ENCODE measurements at places on chromosomes 2 and 18.

DNA sequence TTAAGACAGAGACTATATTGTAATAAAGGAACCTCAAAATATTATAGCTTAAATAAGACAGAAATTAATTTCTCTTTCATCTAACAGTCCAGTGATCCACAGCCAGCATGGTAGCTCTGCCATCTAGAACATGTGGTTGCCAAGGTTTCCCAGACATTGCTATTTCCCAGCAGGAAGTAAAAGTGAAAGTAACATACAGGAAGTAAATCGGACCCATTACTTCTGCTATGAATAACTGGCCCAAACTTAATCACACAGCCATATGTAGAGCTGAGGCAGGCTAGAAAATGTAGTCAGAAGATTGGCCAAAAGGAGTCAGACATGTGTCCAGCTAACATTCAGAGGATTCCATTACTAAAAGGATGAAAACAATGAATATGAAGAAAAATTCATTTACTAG, 71.0 kb downstream of the NOL4 start:
- no peak for DNase-seq

GRCh38 chr18:75109319-75109691, 99.6 kb downstream of the PTGR3 start:
- DNase-seq: no peak

DNA sequence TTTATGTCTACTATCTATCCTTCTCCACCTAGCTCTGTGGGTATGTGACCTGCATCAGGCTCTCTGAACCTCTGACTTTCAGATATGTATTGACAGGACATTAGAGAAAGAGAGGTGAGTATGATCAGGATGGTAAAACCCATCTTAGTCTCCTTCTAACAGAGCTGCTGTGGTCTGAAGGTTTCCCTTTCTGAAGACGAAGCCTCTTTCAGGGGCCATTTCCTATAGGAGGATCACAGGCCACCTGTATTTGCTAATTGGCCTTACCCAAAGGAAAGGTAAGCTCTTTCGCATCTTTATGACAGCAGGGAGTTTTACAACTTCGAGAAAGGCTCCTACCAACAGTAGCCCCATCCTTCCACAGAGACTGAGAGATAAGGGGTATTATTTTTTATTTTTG, 442.9 kb downstream of the KCNJ3 start:
- DNase-seq: no peak

DNA sequence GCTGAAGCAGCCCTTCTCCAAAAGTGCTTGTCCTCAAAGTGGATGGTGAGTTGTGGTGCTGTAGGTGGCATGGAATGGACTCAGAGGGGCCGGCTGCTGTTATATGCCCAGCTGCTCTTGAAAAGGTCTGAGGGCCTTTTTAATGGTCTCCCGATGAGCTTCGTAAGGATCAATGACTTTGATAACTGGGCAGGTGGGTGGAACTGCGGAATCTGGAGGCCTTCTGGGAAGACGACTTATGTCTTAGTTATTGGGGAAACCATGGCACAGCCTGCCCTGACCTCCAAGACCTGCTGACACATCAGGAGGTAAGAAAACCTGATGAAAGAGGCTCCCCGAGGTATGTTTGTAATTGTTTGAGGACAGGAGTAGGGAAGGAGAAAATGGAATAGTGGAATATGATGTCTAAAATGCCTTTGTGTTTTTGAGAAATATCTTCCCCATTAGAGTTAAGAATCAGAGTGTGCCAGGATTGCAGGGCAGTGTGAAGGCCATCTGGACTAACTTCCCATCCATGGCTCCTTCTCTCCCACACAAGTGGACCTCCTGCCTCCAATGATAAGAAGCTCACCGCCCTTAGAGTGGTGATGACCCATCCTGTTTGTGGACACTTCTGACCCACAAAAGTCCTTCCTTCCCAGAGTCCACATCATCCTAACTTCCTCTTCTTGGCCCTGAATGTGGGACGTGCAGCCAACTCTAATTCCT, 236.1 kb downstream of the FHOD3 start:
- no peak for DNase-seq
